ENCODE measurements at places on chromosomes 4 and X.

DNA sequence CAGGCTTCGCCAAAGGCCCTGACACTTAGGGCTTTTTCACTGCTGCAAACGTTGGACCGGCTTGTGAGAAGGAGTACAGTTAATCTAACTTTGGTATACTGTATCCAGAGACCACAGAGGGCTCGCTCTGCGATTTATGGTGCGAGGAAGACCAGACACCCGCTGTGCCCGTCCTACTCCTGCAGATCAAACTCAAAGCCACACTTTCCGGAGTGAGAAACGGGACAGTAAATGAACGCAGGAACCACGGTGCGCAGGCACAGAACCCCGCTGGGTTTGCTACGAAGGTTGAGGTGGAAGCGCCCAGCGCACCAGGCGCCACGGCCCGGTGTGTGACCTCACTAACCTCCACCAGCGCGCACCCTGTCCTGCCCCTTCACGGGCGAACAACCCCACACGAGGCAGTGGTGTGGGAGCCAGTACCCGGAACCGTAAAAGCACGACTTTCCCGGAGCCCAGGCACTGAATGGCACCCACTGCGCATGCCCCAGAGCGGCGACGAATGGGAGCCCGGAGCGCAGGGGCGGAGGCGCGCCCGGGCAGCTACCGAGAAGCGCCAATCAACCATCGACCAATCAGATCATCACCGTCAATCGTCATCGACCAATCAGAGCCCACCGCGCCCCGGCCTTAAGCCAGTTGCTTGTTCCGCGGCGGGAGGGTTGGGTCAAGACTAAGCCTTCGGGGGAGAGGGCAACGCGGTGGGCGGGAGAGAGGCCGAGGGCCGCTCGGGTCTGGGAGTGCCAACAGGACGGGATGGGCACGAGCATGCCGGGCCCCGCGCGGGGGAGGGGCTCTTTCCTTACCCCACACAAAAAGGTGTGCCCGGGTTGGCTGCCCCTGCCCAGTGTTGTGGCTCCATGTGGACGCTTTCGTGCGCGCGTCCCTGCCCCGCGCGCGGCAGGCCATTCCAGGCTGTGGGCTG lies 21.3 kb upstream of the WDR45 start:
- DNase-seq = no peak

- no peak for DNase-seq
Observed at GRCh38 chrX:39948582-39948981, 149.2 kb downstream of the BCOR start.

DNA sequence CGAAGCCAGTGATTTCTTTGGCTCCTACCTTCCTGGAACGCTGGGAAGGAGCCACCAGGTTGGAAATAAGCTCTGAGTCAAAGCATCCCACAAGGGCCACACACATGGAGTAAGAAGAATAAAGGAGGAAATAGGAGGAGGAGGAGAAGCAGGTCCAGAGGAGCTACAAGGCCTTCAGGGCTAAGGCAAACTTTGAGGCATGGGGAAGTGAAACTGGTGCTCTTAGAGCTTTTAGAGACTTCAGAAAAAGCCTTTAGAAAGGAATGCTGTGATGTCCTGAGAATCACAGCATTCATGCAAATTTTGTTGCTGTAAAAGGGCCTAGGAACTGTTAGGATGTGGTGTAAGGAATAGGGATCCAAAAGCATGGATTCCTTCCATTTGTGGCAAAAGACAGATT lies 135.9 kb upstream of the ARHGEF9 start:
- DNase-seq = no peak

GRCh38 chr4:28490669-28491068 lies 1630.0 kb downstream of the STIM2 start:
- DNase-seq = no peak

GRCh38 chr4:33941854-33942253 lies 2302.5 kb downstream of the ARAP2 start:
- DNase-seq = no peak

DNA sequence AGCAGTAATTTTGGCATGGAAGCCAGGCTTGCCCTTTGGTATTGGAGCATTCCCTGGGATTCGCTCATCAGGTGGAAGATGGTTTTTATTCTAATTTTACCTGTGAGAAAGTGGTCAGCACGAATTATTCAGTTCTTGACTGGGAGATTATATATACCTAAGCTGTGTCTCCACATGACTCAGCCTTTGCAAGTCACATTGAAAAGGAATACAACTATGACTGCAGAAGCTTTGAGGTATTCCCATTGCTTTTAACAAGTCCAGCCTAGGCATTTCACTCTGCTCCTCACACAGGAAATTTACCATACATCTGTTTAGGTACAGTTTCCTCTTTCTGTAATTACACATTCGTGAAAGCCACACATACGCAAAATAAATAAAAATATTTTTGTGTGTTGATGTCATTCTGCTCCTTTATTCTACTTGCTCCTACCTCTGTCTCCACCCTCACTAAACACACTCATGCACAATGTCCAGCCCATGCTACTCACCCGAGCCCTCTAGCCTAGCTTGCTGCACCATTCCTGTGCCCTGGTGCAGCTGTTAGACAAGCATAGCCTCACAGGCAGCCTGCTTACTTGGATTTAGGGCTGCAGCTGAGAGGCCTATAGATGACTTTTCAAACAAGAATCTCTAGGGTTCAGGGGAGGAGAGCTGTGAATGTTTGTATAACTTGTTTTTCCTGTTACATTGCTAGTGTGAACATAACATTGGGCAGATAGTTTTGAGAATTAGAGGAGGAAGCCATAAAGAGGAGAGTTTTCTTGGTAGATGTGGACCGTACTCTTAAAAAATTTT lies 504.4 kb upstream of the FAT1 start:
- DNase-seq = no peak

DNA sequence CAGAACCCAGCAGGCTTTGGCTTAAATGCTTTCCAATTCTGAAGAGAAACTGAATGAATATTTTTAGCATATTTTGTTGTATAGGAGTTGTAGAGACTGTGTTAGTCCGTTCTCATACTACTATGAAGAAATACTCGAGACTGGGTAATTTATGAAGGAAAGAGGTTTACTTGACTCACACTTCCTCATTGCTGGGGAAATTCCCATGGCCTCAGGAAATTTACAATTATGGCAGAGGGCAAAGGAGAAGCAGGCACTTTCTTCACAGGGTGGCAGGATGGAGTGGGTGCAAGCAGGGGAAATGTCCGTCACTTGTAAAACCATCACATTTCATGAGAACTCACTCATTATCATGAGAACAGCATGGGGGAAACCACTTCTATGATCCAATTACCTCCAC lies 291.7 kb downstream of the PACRGL start:
- DNase-seq = no peak

GRCh38 chr4:113969709-113970334 lies 9.6 kb downstream of the ARSJ start:
- no peak for DNase-seq

DNA sequence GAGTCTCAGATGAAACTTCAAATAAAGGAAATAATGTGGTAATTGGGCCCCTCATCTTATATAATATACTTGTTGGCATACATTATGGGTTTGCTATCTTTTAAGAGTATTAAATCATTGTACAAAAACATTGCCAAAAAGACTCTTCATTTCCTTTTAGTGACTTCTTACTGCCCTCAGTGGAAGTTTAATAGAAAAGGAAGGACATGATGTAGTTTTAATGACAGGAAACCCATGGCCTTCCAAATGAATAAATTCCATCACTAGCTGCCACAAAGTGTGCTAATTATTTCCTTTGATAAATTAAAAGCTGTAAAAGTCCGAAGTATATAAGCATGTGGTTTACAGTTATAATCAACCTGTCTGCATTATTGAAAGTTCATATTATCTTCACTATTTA lies 350.9 kb upstream of the HAND2 start:
- no peak for DNase-seq

- no peak for DNase-seq
Observed at GRCh38 chr4:173696011-173696410, 166.0 kb upstream of the HAND2 start.

- no peak for DNase-seq
Observed at GRCh38 chrX:106649523-106650428, 38.0 kb downstream of the RADX start.

DNA sequence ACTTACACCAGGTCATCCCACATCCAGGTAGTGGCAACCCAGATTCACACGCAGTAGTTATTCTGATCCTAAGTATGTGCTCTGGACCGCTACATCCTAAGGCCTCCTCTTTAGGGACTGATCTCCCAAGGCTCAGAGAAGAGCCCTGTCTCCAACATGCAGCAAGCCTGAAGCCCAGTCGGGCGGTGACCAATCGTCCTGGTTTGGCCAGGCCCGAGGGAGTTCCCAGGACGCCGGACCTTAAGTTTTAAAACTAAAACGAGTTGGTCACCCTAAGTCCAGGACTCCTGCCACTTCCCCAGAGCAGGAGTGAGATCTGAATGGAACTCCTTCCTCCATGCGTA lies 385 bp downstream of the LYAR start:
- no peak for DNase-seq

GRCh38 chr4:180363815-180364214 lies 1879.4 kb upstream of the TENM3 start:
- DNase-seq = no peak

GRCh38 chrX:15127010-15127409 lies 142.9 kb downstream of the ASB9 start:
- no peak for DNase-seq

DNA sequence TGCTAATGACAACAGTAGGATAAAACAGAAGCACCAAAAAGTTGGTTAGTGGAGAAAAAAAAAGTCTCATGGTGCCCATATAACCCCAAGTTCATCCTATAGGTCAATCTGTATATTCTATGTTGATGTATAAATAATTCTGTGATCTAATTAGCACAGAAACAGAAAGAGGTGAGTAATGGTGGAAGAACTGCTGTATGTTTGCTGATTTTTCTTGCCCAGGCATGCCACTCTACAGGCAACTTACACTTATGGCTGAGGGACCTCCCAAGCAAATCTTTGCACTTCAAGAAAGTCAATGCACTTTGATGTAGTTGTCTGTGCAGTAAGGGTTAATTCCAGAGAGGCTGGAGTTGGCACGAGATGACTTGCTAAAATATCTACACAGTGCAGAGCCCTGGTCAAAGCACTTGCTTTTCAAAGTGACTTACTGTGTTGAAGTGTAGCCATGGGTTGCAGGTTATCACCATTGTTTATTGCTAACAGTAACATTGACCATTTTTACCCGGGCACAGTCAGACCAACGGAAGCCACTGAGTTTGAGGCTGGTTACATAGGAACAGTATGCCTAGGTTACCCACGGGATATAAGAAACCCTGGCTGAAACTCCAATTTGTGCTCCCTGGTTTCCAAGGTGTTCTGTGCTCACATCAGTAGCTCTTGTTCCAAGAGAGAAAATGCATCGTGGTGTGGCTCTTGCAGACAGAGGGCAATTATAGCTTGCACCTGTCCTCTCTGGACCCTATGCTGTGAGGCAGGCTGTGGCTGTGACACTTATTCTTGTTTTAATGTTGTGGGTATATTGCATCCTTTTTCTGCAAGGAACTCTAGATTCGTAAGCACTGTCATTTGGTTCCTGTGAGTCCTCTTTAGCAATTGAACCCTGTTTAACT lies 141.3 kb upstream of the FTHL17 start:
- DNase-seq = no peak

- no peak for DNase-seq
Observed at GRCh38 chr4:42396752-42397634, at the start of gene SHISA3. SHISA3 (plus strand) TSS chr4:42397488; CDS start chr4:42398057, 569 bp downstream.

- DNase-seq = no peak
Observed at GRCh38 chr4:103307453-103308247, 109.5 kb upstream of the CENPE start.

DNA sequence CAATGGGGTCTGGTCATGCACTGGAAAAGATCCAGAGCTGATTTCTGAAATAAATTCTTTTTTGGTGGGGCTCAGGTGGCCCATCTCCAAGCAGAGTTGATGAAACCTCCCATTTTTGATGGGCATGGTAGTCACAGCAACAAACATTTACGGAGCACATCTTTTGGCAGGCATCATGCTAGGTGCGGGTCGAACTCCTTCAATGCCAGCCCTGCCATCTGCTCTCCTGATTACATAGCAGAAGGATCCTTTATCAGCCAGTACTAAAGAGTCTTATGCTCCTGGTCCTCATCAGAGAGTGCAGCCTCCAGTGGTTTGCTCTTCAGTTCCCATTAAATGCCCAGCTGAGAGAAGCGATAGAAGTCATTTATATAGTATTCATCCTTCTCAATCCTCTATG lies 121.7 kb downstream of the GRXCR1 start:
- no peak for DNase-seq

- DNase-seq = no peak
Observed at GRCh38 chr4:179544496-179544895, 2102.3 kb upstream of the AGA start.

GRCh38 chr4:11566444-11567022 lies 137.8 kb upstream of the HS3ST1 start:
- no peak for DNase-seq

GRCh38 chrX:20229155-20229554 lies 37.6 kb downstream of the RPS6KA3 start:
- DNase-seq = no peak

DNA sequence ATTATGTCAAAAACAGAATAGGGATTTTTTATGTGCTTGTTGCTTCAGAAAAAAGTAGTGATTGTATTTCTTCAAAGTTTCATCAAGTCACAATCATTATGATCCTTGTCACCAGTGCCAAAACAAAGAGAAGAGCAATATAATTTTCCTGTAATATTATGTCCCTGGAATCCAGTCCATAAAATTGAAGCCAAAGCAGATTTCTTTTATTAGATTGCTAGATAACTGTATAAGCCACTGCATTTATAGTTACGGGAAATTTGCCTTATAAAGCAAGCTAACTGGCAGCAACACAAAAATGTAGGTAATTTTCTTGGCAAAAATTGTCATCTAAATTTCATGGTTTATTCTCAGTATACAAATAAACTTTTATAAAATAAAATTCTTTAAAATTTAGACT lies 296.1 kb upstream of the ANKRD50 start:
- DNase-seq = no peak

DNA sequence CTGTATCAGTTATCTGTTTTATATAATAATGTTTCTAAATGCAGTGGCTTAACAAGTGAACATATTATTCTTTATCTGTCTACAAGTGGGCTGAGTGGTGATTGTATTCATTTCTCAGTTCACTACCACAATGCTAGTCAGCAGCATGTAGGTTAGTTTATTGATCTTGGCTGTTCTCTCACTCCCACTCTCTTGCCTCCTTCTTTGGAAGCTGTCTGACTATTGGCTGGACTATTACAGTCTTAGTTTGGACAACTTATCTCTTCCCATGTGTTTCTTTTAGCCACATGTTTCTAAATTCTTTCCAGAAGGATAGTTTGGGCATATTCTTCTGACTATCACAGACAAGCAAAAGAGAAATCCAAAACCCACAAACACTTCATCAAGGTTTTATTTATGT lies 459.5 kb upstream of the AGA start:
- DNase-seq = no peak

DNA sequence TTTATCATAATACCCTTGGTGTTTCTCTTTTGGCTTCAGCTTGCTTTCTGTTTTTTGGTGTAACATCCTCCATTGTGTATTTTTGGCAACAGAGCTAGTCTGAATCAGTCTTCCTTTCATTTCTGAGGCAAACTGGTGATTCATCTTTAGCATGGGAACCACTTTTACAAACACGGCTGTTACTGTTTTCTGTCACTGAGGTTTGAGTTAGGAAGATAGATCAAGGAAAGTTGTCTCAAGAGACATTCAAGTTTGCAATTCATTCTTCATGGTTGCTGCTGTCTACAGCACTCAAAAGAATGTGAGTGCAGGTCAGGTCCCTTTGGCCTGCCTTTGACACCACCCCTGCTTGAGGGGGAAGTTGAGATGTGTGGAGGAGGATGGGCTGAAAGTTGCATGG lies 36.3 kb downstream of the IL21 start:
- DNase-seq = no peak
